ENCODE measurements at places on chromosomes 2 and 18.

- no peak for DNase-seq
Observed at GRCh38 chr2:86039963-86040655, 65.6 kb downstream of the POLR1A start.

GRCh38 chr18:57585421-57585820 lies 1.1 kb downstream of the FECH start:
- no peak for DNase-seq

DNA sequence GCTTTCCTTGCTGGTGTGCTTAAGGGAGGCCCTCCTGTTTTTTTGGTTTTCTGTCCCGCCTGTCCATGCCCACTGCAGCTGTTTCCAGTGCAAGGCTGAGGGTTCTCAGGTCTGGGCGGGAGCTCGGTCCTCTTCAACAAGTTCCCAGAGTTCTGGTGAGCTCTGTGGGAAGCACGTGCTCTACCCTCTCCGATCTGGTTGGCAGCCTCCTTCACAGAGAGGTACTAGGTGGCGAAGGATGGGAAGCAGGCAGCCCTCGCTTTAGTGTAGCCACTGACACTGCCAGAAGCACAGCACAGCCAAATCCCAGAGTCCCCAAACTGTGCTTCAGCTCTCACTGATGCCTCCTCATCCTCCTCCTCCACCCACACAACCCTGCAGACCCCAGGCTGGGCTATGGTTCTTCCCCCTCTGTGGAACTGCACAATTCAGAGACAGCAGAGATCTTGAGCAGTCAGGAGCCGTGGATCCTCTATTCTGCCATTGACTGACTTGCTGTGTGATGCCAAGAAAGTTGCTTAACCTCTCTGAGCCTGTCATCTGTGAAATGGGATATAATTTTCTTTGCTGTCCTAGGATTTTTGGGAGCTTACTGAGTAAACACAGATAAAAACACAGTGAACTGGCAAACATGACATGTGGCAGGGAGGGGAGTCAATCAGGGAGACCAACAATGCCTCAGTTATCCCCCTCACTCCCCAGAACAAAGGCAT lies 157.3 kb downstream of the MSH2 start:
- no peak for DNase-seq

DNA sequence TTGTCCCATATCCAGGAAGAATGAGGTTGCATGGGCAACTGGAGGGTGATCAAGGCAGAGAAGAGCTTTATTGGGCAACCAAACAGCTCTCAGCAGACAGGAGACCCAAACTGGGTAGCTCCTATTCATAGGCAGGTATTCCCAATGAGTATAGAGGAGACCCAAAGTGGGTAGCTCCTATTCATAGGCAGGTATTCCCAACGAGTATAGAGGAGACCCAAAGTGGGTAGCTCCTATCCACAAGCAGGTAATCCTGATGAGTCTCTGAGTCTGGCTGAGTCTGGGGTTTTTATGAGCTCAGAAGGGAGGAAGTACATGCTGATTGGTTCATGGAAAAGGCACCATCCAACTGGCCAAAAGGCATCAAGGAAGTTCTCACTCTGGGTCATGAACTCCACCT lies 5.3 kb upstream of the GORASP2 start:
- DNase-seq, result no peak

GRCh38 chr2:95023222-95023597 lies 2.3 kb upstream of the MAL start:
- DNase-seq, result no peak

GRCh38 chr18:32441533-32441932 lies 29.1 kb downstream of the GAREM1 start:
- no peak for DNase-seq

- no peak for DNase-seq
Observed at GRCh38 chr2:151096235-151096634, 165.4 kb downstream of the RBM43 start.

- peak; percentile 20 for DNase-seq
Observed at GRCh38 chr2:160266037-160266551, 66.0 kb upstream of the ITGB6 start.

GRCh38 chr2:159168707-159169106 lies 117.8 kb downstream of the WDSUB1 start:
- no peak for DNase-seq

DNA sequence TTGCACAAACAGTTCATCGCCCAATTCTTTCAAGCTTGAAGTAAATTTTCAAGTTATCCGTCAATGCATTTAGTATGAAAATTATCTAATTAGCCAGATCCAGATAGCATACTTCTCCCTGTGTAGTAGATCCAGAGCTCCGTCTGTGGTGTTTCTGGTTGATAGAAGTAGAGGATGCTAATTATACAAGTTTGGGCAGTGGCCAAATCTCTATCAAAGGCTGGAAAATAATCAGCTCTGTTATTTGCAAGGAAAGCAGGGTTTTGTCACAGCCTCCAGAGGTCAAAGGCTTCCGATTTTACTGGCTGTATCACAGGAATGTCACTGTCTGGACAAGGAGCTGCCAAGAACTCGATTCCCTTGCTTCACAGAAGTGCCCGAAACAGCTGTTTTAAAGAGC lies 28.6 kb downstream of the LRRC30 start:
- no peak for DNase-seq

DNA sequence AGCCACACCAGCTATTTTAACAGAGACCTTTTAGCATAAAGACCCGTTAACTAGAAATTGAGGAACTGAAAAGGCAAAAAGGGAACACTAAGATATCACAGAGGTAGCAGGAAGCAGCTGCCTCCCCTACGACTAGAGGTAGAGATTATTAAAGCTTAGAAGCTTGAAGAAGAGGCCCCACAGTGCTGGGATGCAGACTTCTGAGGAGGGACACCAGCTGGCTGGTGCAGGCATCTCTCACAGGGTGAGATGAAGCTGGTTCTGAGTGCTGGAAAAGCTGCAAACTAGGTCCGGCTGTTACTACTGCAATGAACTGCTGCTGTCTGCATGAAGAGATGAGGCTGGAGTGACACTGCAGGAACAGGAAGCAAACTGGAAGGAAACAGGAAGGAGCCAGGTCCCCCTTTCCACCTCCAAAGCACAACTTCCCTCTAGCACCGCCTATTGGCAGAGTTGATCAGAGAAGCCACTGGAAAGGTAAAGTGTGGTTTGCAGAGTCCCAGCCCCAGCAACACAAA lies 61.2 kb upstream of the MRPS9 start:
- DNase-seq, result no peak

- no peak for DNase-seq
Observed at GRCh38 chr2:181890271-181890670, 1.3 kb upstream of the ITPRID2 start.

DNA sequence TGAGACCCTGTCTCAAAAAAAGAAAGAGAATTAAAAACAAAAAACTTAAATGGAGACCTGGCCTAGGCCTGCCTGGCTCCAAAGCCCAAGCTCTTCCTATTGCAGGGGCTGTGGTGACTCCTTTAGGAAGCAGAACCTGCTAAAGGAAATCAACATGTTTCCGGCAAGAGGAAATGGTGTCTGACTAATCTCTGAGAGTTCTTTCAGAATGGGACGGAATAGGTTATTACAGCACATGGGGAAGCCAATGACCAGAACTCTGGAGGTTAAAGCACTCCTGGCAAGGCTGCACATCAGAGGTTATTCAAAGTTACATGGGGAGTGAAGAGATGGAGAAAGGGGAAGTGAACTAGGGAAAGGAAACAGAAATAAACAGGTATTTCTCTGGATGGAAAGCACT lies 21.4 kb downstream of the KIF3C start:
- no peak for DNase-seq

DNA sequence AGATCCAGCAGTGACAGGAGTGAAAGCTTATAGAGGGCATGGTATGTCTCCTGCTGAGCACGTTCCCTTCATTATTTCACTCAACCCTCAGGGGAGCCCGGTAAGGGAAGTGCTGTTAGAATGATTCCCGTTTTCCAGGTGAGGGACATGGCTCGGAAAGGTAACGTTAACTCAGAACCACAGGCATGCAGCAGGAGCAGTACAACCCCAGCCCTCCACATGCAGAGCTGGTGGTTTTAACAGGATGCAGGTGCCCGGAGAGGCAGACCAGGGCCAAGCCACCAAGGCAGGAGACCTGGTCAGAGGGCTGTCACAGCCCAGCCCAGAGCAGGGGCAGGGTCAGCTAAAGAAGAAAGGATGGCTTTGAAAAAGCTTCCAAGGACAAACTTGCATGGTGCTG lies 268.5 kb downstream of the SH3BP4 start:
- no peak for DNase-seq

DNA sequence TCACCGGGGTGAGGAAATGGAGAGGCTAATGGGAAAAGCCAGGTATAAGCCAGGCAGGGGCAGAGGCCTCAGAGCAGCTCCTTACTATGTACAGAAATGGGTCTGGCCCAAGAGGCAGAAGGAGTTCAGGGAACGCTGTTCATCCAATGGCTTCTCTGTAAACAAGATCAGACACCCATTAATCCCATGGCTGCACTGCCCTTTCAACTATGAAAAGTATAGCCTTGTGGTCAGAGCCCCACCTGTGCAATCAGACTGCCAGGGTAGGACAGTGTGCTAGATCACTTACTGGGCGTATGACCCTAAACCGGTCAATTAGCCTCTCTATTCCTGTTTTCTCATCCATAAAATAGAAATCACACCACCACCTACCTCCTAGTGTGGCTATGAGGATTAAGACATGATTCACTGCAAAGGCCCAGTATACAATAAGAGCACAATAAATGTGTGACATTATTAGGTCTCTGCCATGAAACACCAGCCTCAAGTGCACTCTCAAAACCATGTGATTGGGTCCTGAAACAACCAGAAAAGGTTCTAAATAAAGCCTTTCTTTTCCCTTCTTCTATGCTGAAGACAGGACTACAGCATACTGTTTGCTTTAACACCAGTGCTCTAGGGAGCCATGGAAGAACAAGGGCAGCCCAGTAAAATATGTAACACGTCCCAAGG lies 4.4 kb downstream of the ANKRD44 start:
- no peak for DNase-seq

GRCh38 chr2:75800456-75800855 lies 89.7 kb upstream of the GCFC2 start:
- no peak for DNase-seq

- DNase-seq, result no peak
Observed at GRCh38 chr2:15729709-15730544, 138.3 kb downstream of the DDX1 start.

DNA sequence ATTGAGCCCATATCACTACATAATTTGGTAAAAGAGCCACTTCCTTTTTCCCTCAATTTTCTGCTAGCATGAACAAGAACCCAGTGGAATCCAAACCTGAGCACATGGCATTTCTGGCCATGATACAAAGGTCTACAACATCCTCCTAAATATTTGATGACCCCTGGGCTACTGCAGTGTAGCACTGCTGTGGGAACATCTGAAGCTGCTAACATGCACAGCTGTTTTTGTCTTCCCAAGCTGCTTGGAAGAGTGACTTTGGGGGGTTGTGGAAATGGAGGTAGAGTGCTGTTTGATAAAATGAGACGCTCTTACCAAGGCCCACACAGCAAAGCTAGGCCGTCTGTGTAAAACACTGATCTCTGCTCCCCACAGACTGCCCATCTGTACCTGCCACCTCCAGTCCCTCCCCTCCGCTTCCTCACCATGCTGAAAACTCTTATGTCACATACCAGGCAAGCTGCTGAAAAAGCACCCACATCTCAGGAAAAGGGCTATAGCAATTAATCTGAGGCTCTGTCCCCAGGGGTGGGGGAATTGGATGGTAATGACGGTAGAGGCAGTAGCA lies 197.2 kb upstream of the HNRNPA3 start:
- DNase-seq, result no peak

DNA sequence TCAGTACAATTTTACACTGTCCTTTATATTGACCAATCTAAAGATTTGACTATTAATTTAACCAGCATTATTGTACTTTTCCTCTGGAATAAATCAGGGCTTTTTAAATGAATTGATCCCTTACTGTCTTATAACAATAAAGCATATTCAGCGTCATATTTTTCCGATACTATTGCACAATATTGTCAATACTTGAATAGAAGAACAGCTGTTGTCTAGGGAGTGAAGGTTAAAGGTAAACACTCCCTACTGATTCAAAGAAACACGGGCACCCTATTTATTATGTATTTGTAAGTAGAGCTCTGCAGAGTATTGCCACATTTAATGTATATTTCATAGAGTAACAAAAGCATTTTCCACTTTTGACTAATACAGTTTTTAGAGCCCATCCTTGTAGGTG lies 134.4 kb downstream of the CAMKMT start:
- DNase-seq, result no peak

GRCh38 chr18:76169733-76170132 lies 325.3 kb downstream of the ZNF516 start:
- no peak for DNase-seq

DNA sequence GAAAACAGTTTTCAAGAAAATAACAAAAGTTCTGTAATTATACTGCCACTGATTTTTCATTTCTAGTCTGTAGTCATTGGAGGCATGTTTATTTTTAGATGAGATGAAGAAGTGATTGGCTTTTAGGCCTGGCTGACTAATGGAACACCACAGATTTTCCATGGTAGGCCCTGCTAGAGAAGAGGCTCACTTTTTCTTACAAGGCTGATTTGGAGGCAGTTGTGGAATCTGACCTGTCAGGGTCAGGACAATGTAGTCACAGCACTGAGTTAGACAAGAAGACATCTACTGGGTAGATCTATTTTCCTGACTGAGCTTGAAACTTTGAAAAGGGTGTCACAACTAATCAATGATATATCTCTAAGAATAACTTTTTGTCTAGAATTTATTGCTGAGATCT lies 43.9 kb downstream of the KDM3A start:
- peak; percentile 7 for DNase-seq

GRCh38 chr2:72895759-72896281 lies 8.6 kb downstream of the SPR start:
- no peak for DNase-seq

DNA sequence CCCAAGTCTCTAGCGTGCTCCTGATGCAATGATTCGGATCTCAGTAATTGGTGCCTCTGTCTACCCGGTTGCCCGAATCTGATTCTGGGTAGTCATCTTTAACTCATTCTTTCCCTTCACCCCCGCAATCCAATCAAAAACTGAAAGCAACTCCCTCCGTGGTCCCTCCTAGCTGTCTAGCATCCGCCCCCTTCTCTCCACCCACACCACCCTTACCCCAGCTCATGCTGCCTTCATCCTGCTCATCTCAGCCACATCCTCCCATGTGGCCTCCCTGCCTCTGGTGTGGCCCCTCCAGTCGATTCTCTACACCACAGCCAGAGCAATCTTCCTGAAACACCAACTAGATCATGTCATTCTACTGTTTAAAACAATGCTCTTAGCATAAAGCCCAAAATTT lies 62.3 kb downstream of the TTC32 start:
- DNase-seq, result no peak

GRCh38 chr2:205051417-205051816 lies 506.1 kb downstream of the PARD3B start:
- no peak for DNase-seq

GRCh38 chr18:45856531-45856930 lies 31.1 kb downstream of the SIGLEC15 start:
- no peak for DNase-seq

DNA sequence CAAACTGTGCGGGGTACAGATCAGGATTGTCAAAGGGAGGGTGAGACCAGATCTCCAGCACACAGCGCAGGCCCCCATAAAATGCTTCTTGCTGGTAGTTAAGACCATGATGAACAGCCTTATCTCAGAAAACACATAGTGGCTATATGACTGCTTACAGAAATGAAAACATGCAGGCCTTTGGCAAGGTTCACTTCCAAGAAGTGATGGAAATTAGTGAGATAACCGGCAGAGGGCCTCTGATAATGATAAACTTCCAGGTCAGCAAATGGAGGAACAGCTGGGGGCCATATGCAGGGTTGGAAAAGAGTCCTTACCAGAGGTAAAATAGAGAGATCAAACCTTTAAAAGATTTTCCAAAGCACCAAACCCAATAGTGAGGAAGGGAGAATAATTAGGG lies 46.6 kb downstream of the CFAP221 start:
- DNase-seq, result no peak
